ENCODE measurements at places on chromosomes 2 and 18. TPM values are rescaled to one million over a fixed set of nuclear protein-coding genes. Genes with fewer than 3 reads are reported as not detected.

- H3K4me1 ChIP-seq = no peaks in the 10 kb centered on the region
- no peak for DNase-seq
These were observed 47.6 kb downstream of the FBXO36 start for GRCh38 chr2:229969921-229970320.

DNA sequence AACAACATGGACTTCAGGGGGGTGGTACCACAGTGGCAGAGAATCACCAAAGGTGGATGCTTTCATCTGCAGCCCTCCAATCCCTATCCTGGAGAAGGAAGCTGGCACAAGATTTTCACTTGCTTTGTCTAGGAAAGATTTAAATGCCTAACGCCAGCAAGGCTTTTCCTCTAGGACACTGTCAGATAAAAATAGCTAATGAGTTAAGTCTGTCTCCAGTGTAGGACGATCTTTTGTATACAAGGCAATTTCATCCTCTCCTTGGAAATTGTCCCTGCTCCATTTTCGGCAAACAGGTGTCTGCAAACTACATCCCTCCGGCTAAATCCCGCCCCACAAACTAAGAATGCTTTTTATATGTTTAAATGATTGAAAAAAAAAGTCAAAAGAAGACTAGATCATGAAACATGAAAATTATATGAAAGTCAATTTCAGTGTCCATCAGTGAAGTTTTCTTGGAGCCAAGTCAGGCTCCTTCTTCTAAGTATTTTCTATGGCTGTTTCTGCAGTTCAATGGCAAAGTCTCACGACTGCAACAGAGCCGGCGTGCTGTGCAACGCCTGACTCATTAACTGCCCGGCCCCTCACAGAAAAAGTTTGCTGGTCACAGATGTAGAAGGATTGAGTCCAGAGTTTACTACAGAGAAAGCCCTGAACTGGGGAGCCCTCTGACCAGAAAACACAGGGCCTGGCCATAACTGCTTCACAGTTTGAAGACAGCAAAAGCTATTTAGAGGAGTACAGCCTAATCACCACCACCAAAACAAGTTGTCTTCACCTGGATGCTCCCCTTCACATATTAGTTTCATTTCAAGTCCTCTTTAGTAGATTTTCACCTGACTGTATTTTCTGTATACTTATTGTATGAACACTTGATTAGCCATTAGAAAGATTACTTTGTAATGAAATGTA lies 52.3 kb downstream of the PIEZO2 start:
- H3K4me3 ChIP-seq = no peak overlapping the region
- no peak for DNase-seq
- no peaks in the 10 kb centered on the region for H3K36me3 ChIP-seq
- peaks cover 10% of the 10 kb centered on the region for H3K4me1 ChIP-seq

DNA sequence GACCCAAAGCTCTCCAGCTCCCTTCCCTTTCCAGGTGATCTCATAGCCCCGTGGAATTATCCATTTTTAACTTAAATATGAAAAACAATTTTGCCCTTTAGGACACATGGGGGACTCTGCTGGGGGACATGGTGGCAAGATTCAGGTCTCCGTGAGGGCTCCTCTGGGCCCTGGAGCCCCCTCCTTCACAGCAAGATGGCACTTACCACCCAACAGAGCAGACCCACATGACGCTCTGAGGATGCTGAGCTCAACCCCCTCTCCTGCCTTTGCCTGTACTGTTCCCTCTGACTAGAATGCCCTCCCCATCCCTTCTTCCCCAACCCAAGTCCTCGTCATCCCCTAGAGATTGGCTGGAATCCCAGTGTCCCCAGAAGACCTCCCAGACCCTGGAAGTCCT lies 17.2 kb downstream of the TEX51 start:
- DNase-seq = no peak
- H3K27me3 ChIP-seq = no peaks in the 10 kb centered on the region
- no peaks in the 10 kb centered on the region for H3K4me1 ChIP-seq
- no peak overlapping the region for H3K27ac ChIP-seq
- H3K4me3 ChIP-seq = no peak overlapping the region

GRCh38 chr2:157326698-157327097 lies 1.1 kb upstream of the ERMN start:
- H3K4me3 ChIP-seq = no peak overlapping the region
- no peak overlapping the region for H3K27ac ChIP-seq
- H3K27me3 ChIP-seq = no peaks in the 10 kb centered on the region
- H3K4me1 ChIP-seq = no peaks in the 10 kb centered on the region

DNA sequence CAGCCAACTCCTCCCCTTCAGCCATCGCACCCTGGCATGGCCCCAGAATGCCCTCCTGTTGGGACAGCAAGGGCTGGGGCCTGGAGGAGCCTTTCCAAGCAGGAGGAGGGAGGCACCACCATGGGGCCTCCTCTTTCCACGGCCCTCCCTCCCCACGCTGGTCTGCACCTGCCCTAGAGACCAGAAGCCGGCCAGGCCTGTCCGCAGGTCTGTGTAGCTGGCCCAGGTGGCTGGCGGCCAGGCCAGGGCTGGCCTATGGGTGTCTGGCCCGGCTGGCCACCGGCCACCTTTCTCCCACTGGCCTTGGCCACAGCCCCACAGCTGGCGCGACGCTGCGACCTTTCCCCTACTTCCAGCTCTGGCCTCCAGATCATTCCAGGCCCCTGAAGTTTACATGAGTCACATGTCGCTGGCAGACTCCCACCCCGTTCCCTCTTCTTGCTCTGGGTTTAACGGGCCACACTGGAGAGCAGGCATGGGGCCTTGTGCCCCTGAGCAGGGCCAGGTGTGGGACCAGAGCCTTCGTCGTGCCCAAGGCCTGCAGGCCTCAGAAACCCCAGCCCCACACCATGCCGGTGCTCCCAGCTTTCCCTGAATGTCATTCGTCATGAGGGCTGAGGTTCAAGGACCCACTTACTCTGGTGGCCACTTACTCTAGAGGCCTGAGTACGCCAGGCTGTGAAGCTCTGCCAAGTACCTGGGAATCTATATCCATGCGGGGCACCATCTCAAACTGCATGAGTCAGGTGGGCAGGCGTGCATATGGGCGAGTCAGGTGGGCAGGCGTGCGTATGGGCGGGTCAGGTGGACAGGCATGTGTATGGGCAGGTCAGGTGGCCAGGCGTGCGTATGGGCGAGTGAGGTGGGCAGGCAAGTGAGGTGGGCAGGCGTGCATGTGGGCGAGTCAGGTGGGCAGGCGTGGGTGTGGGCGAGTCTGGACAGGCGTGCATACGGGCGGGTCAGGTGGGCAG lies 33.3 kb upstream of the KLF11 start:
- DNase-seq = peak; percentile 72
- H3K36me3 ChIP-seq = no peaks in the 10 kb centered on the region
- peak overlapping the region; percentile 43 for H3K27ac ChIP-seq
- H3K4me1 ChIP-seq = peaks cover 29% of the 10 kb centered on the region

DNA sequence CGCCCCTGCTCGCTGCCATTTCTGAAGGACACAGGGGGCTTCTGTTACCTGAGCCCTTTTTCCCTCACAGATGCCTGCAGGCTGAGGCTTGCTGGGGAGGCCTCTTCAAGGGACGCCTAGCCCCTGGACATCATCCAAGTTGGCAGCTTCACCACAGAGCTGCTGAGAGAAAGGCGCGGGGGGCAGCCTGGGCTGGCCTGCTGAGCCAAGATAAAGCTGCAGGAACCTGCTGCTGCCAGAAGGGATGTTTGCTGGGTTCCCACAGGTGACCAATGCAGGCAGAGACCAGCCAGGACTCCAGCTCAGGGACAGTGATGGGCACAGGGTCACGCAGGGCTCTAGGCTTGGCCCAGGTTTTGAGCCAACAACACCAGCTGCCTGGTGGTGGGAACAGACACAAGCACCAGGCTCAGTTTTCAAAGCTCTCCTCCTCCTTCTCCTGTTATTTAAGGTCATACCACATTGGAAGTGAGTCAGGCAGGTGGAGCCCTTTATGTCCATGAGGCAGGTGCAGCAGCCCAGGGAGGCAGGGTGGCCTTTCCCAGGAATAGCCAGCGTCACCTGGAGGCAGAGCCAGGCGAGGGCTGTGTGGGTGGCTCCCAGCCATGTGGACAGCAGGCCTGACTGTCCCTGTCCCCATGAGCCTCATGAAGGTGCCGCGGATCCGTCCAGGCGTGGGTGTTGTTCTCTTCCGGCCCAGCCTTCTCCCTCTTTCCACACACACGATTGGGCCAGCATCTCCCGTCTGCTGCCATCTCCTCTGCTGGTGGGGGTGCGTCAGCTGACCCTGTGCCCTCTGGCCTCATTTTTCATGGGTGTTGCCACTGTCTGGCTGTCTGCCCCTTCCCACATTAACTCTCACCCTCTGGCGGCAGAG lies 515.5 kb upstream of the MYT1L start:
- no peak for DNase-seq
- H3K4me3 ChIP-seq = no peak overlapping the region
- H3K27me3 ChIP-seq = no peaks in the 10 kb centered on the region
- H3K27ac ChIP-seq = no peak overlapping the region

DNA sequence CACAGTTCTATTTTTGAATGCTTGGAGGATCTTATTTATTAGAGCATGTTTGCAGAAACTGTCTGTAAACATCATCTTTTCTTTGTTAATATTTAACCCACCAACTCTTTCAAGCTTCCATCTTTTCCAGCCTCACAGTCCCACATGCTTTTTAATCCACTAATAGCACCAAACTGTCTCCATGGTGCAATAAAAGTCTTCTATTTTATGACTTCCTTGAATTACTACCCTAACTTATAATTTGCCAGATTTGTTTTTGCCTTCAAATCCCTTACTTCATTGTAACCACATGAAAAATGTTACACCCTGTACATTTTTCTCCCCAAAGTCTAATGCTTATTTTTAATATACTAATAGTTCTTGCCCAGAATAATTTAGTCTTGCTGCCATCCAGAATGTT lies 792.6 kb downstream of the PLCL1 start:
- no peaks in the 10 kb centered on the region for H3K27me3 ChIP-seq
- no peaks in the 10 kb centered on the region for H3K36me3 ChIP-seq
- H3K4me1 ChIP-seq = no peaks in the 10 kb centered on the region
- no peak overlapping the region for H3K4me3 ChIP-seq
- no peak for DNase-seq

GRCh38 chr2:69134306-69134945 lies 121.4 kb downstream of the ANTXR1 start:
- DNase-seq = no peak
- H3K36me3 ChIP-seq = no peaks in the 10 kb centered on the region
- no peaks in the 10 kb centered on the region for H3K4me1 ChIP-seq
- H3K27me3 ChIP-seq = no peaks in the 10 kb centered on the region

GRCh38 chr2:25685741-25686140 lies 12.4 kb upstream of the DTNB start:
- H3K4me1 ChIP-seq = no peaks in the 10 kb centered on the region
- no peak for DNase-seq
- H3K36me3 ChIP-seq = no peaks in the 10 kb centered on the region
- no peak overlapping the region for H3K4me3 ChIP-seq

GRCh38 chr2:101150306-101151145 lies 656 bp downstream of the TBC1D8 start:
- no peaks in the 10 kb centered on the region for H3K27me3 ChIP-seq
- H3K36me3 ChIP-seq = no peaks in the 10 kb centered on the region
- H3K4me3 ChIP-seq = peak overlapping the region; percentile 75
- H3K27ac ChIP-seq = peak overlapping the region; percentile 76
- H3K4me1 ChIP-seq = peaks cover 59% of the 10 kb centered on the region
- DNase-seq = peak; percentile 61

- peaks cover 15% of the 10 kb centered on the region for H3K4me1 ChIP-seq
- H3K4me3 ChIP-seq = peak within 1 kb of the TSS; percentile 70
- no peaks in the 10 kb centered on the region for H3K27me3 ChIP-seq
- H3K36me3 ChIP-seq = no peaks in the 10 kb centered on the region
These were observed at the start of gene TMEM17 for GRCh38 chr2:62505750-62506420. Gene TMEM17, minus strand, starts transcription at chr2:62506195. Its CDS starts 66 bp downstream, at chr2:62506129.

- H3K27me3 ChIP-seq = no peaks in the 10 kb centered on the region
- no peak for DNase-seq
- no peaks in the 10 kb centered on the region for H3K36me3 ChIP-seq
- H3K4me1 ChIP-seq = peaks cover 9% of the 10 kb centered on the region
- no peak overlapping the region for H3K4me3 ChIP-seq
These were observed 3.0 kb downstream of the EXOC6B start for GRCh38 chr2:72822794-72823193.

DNA sequence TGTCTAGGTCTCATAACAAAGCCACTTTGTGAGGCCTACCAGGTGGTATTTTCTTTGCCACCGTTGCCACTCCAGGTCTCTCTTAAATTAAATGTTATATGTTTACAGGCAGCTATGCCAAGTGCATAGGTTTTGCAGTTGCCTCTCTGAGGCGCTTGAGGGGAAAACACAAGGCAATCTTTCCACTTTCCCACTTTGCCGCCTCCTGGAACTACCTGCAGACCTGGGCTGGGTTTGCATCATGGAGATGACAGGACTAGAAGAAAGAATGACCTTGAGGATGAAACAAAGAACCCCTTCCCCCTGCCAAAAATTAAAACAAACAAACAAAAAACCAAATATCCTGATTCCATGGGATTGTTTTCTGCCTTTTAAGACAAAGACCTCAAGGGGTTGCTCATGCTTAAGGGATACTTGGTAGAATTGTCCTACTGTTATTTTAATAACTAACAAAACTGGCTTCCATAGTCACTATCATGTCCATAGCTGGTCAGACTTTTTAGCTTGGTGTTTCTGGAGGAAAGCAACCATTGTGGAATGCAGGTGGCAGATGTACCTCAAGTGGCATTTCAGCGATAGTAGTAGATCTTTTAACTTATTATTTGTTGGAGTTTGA lies 159.9 kb downstream of the PRPF40A start:
- no peaks in the 10 kb centered on the region for H3K27me3 ChIP-seq
- H3K27ac ChIP-seq = no peak overlapping the region

GRCh38 chr18:11089931-11090715 lies 59.2 kb downstream of the PIEZO2 start:
- peaks cover 6% of the 10 kb centered on the region for H3K4me1 ChIP-seq
- H3K27ac ChIP-seq = no peak overlapping the region
- H3K27me3 ChIP-seq = no peaks in the 10 kb centered on the region
- no peak for DNase-seq
- no peak overlapping the region for H3K4me3 ChIP-seq
- no peaks in the 10 kb centered on the region for H3K36me3 ChIP-seq

DNA sequence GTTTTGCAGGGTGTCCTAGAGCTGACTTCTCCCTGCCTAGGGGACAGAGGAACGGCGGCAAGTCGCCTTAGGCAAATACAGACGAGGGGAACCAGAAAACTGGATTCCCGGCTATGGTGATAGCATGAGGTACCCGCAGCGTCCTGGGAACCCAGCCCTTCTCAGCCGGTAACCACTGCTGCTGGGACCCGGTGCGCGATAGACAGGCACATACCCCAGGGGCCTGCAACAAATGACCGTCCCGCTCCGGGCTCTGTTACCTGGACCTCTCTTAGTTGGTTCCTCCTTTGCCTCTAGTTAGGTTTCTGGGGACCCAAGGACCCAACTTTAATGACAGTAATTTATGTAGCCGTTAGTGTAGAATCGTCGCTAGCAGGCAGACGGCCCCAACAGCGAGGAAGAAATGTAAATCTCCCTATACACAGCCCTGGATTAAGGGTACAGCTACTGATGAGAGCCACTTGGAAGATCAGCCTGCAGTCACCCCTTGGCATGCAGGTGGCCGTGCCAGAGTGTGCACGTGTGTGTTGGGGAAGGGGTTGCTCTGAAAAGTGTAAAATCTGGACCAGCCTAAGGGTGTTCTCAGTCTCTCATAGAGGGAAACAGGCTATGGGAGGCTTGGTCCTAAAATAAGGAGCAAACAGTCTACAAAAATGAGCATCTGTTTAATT lies 819 bp upstream of the SERPINE2 start:
- H3K4me3 ChIP-seq = peak overlapping the region; percentile 59
- H3K36me3 ChIP-seq = no peaks in the 10 kb centered on the region
- peaks cover 8% of the 10 kb centered on the region for H3K4me1 ChIP-seq
- peaks cover 54% of the 10 kb centered on the region for H3K27me3 ChIP-seq
- DNase-seq = no peak

The RAB10 gene
- total RNA-seq = 113 TPM

The REG1B gene
- not detected for total RNA-seq

The ACADL gene
- total RNA-seq = 45.4 TPM

The PRSS56 gene
- not detected for total RNA-seq

The SPDYA gene
- 1.9 TPM for total RNA-seq

The MBOAT2 gene
- total RNA-seq = 36.5 TPM

The DOCK10 gene
- 52.3 TPM for total RNA-seq

The CCDC141 gene
- 40.5 TPM for total RNA-seq

The CNNM4 gene
- 15.7 TPM for total RNA-seq

Measured in lower lobe of right lung (tissue), 2 donors.